ENCODE measurements at places on chromosomes 1 and 21.

- no peak for DNase-seq
These were observed 82.4 kb upstream of the BCL10 start for GRCh38 chr1:85358702-85359438.

GRCh38 chr1:245682638-245683628 lies 528.1 kb downstream of the KIF26B start:
- no peak for DNase-seq

DNA sequence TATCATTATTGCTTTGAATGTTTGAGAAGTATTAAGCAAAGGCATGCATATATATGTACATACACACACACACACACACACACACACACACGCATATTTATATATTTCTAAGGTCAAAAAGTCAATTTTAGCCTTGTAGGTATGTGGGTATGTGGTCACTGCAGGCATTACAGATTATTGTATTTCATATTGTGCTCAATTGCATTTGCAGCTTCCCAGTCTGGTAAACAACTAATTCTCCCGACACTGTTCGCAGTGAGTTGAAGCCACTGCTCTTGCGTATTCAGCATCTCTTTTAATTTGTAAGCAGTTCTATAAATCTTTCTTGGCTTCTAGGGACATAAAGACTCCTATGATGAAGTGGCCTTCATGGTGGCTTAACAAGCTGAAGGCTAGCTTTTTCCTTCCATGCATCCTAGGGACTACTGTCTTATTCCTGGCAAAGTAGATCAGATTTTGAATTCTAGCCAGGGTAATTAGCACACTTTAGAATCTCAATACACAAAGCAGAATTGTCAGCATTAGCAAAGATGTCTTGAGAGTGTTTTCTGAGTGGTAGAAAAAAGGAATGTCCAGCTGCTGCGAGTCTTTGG lies 368.6 kb upstream of the NEGR1 start:
- no peak for DNase-seq

- no peak for DNase-seq
These were observed 3.0 kb downstream of the GGPS1 start for GRCh38 chr1:235331401-235331800.

GRCh38 chr1:161207173-161207572 lies 5.0 kb downstream of the NDUFS2 start:
- no peak for DNase-seq

GRCh38 chr1:228463559-228464455 lies 23.4 kb upstream of the RNF187 start:
- DNase-seq: no peak

DNA sequence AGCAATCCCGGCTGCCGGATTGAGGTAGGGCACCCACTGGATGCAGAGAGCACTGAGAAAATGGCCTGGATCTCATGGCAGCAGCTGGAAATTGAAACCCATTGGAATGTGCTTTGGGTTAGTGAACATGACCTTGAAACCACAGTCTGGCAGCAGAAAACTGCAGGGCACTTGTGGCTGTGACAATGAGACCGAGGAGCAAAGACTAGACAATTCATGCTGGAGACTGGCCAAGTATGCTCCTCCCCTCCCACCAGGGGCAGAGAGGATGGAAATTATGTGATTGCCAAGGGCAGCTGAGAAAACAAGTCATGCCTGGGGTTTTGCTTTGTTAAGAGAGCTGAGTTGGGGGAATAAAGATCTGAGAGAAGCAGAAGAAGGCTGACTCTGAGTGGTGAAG lies 60.7 kb downstream of the ZNF697 start:
- peak; percentile 83 for DNase-seq

DNA sequence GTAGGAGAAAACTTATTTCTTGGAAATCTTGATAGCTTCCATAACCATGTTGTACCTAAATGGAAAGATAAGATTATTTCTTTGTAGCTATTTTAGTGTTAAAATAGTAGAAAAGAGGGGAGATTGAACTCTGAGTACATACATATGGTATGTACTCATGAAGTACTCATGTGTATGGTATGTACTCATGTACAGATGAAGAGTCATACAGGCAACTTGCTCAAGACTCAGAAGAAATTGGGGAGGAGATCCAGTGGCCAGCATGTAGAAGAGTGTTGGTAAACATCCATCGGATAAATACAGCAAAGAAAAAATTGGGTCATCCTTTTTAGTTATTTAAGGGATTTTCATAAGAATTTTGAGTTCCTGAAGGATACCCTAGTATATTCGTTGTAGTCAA lies 29.0 kb downstream of the MDM4 start:
- DNase-seq: no peak

DNA sequence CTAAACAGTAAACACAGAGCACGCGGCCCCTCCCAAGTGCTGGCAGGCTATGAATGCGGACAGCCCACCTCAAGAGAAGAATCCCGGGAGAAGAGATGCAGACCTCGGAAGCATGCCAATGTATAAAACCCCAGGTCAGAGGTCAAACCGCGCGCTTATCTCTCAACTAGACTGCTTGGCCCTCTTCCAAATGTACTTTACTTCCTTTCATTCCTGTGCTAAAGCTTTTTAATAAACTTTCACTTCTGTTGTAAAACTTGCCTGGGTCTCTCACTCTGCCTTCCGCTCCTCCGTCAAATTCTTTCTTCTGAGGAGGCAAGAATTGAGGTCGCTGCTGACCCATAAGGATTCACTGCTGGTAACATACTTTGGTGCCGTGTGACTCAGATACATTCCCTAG lies 216.0 kb downstream of the S1PR1 start:
- DNase-seq: no peak

GRCh38 chr1:243582326-243582725 lies 267.7 kb downstream of the AKT3 start:
- no peak for DNase-seq

GRCh38 chr1:53311702-53312305 lies 16.1 kb downstream of the LRP8 start:
- no peak for DNase-seq

DNA sequence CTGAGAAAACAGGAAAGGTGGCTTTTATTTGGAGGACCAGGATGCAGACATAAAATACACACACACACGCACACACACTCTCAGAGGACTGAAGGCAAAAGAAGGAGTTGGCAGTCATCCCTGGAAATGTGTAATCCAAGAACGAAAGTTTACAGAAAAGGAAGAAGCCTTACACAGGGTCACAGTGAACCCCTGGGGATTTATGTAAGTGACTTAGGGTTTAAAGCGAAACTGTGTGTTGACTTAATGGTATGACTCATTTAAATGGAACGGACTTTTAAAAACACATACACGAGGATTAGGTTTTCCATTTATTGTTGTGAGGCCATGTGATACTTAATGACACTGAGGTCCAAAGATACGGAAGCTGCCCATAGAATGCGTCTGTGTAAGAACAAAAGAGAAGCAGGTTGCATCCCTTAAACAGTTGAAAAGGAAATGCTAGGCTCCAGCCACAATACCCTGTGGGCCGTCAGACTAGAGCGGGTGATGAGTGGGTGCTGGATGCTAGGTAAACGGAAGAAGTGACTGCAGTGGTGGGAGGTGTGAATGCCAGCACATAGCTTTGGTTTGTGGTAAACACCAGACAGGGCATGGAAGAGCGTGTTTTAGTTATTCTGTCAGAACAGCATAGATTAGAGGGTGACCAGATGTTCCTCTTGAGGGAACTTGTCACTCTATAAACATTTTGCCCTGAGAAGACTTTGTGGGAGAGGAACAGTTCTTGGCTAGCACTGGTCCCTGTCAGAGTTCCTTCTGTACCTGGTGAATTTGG lies 21.6 kb upstream of the BCL10 start:
- no peak for DNase-seq

DNA sequence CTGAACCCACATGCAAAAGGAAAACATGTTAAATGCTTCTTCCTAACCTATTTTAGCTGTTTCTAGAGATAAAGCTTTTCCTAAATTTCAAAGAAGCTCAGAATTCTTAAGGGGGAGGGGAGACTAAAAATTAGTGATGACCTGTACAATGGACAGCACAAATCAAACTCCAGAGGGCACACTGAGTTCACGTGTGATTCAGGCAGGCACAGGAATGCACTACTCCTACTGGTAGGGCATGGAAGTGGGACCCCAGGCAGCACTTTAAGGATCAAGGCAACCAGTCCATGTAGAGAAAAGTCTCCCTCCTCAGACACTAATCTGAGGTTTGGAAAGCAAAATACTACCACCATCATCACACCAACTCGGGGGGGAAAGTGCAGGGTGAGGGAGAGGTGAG lies 31.3 kb upstream of the CLCA4 start:
- DNase-seq: no peak

- no peak for DNase-seq
These were observed 1.8 kb downstream of the LRRC3 start for GRCh38 chr21:44456915-44457736.

- no peak for DNase-seq
These were observed 259.5 kb upstream of the CHRM3 start for GRCh38 chr1:239126884-239127283.

- no peak for DNase-seq
These were observed 512.7 kb downstream of the LMO4 start for GRCh38 chr1:87841332-87841731.

DNA sequence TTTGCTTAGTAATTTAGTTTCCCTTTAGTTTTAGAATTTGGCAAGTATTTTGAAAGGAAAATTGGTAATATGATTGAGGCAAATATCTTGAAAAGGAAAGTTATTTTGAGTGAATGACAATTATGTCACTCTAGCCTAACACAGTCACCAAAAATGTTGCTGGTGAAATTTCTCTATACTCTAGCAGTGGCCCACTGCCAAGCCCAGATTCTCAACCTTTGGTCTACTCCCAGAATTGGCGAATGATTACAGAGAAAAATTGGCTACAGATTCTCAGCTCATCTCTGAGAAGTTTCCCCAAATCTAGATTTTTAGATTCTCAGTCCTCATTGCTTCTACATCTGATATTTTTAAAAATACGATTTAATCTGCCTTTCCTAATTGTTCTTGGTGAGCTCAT lies 84.9 kb downstream of the PIGK start:
- no peak for DNase-seq

- DNase-seq: no peak
These were observed 5.1 kb downstream of the PEF1 start for GRCh38 chr1:31639543-31639942.

- no peak for DNase-seq
These were observed 18.9 kb downstream of the SHISAL2A start for GRCh38 chr1:52651904-52652303.

GRCh38 chr1:199279067-199279466 lies 640.2 kb downstream of the PTPRC start:
- no peak for DNase-seq

DNA sequence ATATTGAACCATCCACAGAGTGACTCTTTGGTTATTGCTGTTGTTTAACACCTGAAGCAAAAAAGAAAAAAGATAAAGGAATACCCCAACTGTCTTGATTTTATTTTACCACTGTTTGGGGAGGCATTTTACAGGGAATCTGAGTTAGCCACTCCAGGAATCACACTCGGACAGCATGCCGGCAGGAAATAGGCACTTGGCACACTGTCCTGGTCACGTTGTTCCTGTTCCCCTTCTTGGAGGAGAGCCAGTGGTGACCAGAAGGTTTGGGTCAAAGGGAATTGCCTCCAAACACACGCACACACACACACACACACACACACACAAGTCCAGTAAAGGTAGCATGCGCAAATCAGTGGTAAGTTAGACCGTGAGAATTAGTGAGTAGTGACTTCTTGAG lies 13.8 kb downstream of the RGS4 start:
- DNase-seq: no peak

Measured in NCI-H187 (cell line).